Pulmonary artery endothelial cell (primary cell): ENCODE measurements at places on chromosomes 4 and X. TPM values are rescaled to one million over a fixed set of nuclear protein-coding genes. Genes with fewer than 3 reads are reported as not detected.

DNA sequence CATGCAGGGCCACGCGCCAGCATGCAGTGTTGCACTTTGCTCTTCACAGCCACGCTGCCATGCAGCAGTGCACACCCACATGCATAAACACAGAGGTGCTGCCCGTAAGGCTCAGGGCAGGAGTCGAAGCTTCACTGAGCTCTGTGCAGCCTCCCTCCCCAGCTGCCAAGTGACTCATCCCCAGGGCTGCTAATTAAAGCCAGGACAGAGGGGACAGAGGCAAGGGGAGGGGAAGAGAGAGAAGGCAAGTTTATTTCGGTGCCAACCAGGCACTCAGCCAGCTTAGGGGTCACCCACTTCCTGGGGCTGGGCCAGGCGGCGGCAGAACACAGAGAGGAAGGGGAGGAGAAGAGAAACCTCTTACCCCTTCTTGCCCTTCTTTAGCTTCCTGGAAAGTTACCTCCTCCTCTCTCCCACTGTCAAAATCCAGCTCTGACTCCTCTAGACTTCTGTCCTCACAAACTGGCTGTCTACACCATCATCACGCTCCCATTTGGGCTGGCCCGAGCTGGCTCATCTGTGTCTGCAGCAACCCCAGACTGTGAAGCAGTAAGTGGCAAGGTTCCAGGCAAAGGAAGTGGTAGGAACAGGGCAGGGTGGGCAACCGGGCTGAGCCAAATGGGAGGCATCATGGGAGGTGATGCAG, 6.2 kb upstream of the IQSEC2 start:
- DNase-seq, result no peak

The GPRASP1 gene
- total RNA-seq, result 1.1 and 1.4 TPM in 2 replicates

DNA sequence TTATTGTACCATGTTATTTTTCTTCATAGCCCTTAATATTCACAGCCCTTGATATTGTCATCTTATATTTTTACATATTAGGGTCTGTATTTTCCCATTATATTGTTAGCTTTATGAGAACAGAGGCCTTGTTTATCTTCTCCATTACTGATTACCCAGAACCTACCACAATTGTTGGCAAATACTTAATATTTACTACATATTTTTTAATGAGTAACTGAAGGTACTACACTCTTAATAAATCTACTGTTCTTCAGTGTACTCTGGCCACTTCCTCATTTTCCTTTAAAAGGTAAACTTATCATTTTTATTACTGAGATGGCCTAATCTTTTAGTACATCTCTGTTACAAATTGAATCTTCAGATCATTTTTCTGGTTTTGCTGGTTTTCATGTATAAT, 133.5 kb downstream of the COL4A5 start:
- no peak for DNase-seq

DNA sequence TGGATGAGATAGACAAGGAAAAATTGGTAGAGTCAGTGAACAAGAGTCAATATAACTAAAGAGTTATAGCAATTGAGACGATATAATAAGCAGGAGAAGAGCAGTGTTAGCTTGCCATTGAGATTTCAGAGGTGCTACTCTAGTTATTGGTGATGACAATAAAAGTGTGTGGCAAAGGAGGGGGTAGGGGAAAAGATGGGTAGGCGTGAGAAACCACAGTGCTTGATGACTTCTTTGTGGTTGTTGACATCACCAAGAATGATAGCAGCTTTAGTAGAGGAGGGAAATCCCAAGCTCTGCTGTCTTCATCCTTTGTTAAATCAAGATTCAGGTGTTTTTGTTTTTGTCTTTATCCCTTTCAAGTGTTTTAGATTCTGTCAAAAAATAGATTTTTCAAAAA, 179.9 kb upstream of the PPP3CA start:
- DNase-seq, result no peak

GRCh38 chr4:114399105-114399504, 199.5 kb upstream of the UGT8 start:
- no peak for DNase-seq

The CCKAR gene
- total RNA-seq, result not detected in 2 replicates

DNA sequence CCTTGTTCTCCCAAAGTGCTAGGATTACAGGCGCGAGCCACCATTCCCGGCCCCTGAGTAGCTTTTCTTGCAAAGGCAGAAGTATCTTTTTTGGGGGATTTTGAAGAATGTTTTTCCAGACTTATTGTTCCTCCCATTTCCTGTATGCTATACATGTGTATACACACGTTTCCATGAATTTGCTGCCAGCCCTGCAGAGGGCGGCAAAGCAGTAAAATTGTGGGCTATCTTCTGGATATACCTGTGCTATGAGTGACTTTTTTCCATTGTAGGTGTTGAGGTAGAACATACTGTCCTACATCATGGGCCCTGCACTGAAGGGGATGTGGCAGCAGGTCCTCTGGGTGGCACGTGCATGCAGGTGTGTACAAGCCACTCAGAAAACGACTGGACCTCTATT, 16.9 kb upstream of the MED28 start:
- DNase-seq, result no peak

The LRRC66 gene
- total RNA-seq, result 0.13 and 0.39 TPM in 2 replicates

DNA sequence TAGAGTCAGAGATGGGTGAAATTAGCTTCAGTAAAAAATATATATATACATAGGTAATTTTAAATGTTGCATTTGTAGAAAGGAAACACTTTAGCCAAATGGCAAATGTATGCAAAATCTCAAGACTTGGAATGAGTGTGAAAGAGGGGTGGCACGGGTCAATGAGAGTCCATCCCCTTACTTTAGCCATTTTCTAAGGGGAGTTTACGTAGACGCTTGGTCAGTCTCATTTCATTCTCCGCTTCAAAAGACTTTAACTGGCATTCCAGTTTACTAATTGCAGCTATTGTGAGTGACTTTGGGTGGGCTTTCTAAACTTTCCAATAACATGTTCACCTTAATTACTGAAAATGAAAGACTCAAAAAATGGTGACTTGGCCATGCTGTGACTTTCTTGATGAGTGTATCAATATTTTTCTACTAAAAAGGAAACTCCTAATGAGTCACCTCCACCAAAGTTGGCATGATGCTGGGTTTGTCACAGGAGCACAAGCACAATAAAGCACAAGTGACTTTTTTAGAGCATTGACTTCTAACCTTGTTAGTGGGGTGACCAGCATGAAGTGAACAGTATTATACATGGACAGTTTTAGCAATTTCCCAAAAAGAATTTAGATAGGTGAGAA, 356.0 kb upstream of the RASGEF1B start:
- DNase-seq, result no peak

DNA sequence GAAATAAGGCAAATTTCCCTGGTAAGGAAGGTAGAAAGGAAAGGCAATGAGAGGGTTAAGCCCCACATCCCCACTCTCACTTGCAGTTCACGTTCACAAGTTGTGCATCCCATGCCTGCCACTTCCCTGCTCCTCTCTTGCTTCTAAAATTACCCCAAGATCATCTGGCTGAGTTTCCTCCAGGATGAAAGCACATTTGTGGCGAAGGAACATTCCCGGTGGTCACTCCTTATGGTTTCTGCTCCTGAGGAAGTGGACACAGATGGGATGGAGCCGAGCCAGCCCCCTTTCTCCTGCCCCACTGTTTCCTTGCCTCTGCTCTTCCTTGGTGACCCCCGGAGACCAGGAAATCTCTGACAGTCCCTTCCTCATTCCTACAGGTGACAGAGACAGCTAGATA, 37.5 kb downstream of the SPINK2 start:
- DNase-seq, result no peak

DNA sequence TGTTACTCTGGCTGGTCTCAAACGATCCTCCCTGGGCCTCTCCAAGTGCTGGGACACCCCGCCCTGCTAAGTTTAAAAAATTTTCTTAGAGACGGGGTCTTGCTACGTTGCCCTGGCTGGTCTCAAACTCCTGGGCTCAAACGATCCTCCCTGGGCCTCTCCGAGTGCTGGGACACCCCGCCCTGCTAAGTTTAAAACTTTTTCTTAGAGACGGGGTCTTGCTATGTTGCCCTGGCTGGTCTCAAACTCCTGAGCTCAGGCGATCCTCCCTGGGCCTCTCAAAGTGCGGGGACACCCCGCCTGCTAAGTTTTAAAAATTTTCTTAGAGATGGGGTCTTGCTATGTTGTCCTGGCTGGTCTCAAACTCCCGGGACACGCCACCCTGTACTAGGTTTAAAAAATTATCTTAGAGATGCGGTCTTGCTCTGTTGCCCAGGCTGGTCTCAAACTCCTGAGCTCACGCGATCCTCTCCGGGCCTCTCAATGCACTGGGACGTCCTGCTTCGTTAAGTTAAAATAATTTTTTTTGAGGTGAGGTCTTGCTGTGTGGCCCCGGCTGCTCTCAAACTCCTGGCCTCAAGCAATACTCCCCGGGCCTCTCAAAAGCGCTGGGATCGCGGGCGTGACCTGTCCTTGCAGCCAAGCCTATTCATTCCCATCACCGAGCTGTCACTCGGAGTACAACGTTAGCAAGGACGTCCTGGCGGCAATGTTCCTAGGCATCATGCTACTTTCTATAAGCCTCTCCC, 1.1 kb downstream of the SLC25A6 start:
- no peak for DNase-seq

The TASL gene
- total RNA-seq, result not detected in 2 replicates

- no peak for DNase-seq
Measured at GRCh38 chr4:87851332-87851731, 18.6 kb downstream of the MEPE start.

The FGF5 gene
- 0.32 and 0.53 TPM in 2 replicates for total RNA-seq

GRCh38 chr4:7829652-7830580, 109.7 kb downstream of the AFAP1 start:
- DNase-seq, result no peak

The ADD1 gene
- 161 and 205 TPM in 2 replicates for total RNA-seq

The ZDHHC9 gene
- 17.4 and 19.7 TPM in 2 replicates for total RNA-seq

DNA sequence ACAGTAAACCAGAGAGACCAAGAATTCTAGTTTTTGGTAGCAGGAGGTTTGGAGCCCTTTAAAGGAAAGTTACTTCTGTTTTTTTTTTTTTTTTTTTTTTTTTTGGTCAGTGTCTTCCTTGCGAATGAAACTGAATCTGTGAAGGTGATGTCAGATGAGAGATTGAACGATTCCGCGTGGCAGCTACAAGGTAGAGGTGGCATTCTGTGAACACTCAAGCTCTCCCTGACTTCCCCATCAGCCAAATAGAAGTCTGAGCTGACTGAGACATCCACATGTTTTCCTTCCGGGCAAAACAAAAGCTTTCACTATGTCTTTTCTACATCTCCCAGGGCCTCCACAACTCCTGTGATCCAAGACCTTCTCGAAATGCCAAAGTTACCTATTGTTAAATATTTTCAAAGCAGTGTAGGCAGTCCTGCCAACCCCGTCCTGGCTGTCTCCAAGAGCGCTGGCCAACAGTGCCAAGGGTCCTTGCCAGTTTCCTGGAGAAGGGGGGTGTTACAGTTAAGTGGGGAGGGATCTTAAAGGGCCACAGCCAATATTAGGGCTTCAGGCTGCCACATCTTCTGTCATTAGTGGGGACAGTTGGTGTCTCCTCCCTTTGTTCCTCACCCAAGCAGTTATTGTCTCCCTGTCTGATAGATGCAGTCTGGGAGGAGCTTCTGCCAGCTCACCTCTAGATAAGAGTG, 102.9 kb upstream of the SLC34A2 start:
- DNase-seq, result no peak

GRCh38 chr4:176287546-176287945, 18.5 kb upstream of the ASB5 start:
- no peak for DNase-seq

- no peak for DNase-seq
Measured at GRCh38 chr4:6724421-6725111, 8.6 kb downstream of the BLOC1S4 start.

The TRIM60 gene
- total RNA-seq, result not detected in 2 replicates

DNA sequence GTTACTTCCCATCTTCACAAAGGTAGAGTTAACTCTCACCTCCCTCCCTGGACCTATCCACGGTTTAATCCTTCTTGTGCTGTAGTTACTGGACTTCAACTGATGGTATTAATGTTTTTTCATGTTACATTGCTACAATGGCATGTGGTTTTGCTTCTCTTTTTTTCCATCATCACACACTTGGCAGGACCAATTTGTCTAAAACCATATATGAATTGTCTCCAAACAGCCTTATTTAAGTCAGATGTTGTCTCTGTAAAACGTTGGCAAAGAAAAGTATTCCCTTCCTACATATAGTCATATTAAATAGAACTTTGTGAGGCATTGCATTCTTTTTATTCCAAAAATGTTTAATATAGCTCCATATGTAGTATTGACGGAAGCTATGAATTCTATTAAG, 15.5 kb downstream of the PRRG1 start:
- no peak for DNase-seq

- DNase-seq, result no peak
Measured at GRCh38 chr4:67104145-67104544, 441.2 kb downstream of the CENPC start.
